ENCODE measurements at places on chromosomes 5 and 9.

GRCh38 chr9:112120439-112120925 is 54.6 kb downstream of the SUSD1 start:
- DNase-seq, result no peak

- peak; percentile 88 for DNase-seq
Observed at GRCh38 chr9:136631038-136632000, 31.4 kb upstream of the EGFL7 start.

- peak; percentile 26 for DNase-seq
Observed at GRCh38 chr5:161547738-161548486, 1.4 kb upstream of the GABRB2 start.

GRCh38 chr5:95379133-95379532 is 12.0 kb upstream of the FAM81B start:
- no peak for DNase-seq

- peak; percentile 30 for DNase-seq
Observed at GRCh38 chr5:176535664-176536131, 1.5 kb downstream of the RNF44 start.

DNA sequence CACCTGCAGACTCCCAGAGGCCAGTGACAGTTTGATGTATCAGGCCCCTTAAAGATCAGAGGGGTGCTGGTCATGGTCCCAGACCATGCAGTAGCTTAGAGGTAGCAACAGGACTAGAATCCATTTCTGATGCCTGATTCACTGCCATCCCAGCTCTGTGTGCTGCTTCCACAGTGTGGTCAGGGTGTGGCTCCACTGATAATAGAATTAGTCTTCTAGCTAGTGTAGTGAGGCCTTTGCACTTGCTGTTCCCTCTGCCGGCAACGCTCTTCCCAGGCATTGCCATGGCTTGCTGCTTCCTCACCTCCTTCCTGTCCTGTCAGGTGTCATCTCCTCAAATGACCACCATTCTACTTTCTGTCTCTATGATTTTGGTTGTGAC is 15.8 kb downstream of the PPARGC1B start:
- DNase-seq, result no peak

- peak; percentile 85 for DNase-seq
Observed at GRCh38 chr9:83708515-83709158, 879 bp upstream of the UBQLN1 start.

DNA sequence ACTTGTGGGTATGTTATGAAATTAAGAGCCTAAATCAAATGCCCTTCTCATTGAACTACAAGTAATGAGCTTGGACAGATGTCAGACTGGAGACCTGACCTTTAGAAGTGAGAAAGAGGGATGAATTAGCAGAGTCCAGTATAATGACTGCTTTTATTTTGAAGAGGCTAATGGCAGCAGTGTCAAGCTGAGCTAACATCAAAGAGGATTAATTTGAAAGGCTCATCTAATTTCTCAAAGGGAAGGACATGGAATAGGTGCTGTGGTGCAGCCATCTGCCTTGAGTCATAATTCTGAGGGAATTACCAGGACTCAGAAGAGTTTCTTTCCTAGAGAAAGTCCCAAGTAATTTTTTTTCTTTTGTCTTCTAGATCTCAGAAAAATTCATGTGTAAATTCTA is 57.6 kb downstream of the FAM81B start:
- no peak for DNase-seq

DNA sequence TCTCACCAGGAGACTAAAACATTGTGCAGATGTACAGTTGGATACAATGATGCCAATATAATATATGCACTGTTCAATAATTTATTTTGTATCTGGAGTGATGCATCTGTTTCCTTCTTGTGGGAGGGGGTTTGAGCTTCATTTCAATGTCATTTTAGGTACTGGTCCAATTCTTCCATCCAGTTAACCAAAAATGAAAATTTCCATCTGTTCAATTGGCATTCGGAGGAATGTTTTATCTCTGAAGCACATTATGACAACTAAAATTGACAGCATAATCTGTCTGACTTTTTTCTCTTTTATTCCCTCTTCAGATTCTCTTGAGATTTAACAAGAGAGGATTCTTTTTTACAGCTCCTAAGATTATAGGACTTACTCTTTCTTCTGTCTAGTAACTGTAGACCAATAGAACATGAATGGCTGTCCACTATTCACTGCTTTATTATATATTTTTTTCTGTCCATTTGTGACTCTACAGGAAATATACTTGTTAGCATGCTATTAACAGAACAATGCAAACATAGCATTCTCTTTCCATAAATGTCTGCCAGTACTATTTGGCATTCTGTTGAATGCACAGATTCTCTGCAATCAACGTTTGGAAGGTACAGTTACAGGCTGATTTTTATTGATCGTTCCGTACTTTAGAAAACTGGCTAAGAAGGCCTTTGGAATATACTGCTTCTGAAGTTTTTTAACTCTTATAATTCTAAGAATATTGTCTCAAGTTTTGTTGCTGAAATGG is 57.8 kb downstream of the NDUFAF2 start:
- DNase-seq, result no peak

GRCh38 chr9:116736399-116737151 is 49.5 kb downstream of the TRIM32 start:
- no peak for DNase-seq

- no peak for DNase-seq
Observed at GRCh38 chr9:131403493-131403773, 9.5 kb downstream of the PRRC2B start.

DNA sequence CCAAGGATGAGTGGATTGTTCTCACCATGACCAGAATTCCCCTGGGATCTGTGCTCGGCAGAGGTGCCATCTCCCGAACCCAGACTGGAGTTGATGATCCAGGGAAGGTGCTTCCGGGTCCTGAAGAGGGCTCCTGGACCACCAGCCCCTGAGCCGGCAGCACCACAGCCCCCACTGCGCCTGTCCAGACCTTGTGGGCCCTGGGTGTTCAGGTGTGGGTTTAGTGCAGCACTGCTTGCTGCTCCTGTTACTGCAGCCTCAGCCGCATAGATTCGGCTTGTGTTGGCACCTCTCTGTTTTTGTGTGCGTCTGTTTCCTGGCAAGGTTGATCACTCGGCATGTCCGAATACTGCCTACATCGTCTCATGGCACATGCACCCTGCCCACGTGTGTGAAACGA is 16.3 kb upstream of the NPM1 start:
- DNase-seq, result no peak

DNA sequence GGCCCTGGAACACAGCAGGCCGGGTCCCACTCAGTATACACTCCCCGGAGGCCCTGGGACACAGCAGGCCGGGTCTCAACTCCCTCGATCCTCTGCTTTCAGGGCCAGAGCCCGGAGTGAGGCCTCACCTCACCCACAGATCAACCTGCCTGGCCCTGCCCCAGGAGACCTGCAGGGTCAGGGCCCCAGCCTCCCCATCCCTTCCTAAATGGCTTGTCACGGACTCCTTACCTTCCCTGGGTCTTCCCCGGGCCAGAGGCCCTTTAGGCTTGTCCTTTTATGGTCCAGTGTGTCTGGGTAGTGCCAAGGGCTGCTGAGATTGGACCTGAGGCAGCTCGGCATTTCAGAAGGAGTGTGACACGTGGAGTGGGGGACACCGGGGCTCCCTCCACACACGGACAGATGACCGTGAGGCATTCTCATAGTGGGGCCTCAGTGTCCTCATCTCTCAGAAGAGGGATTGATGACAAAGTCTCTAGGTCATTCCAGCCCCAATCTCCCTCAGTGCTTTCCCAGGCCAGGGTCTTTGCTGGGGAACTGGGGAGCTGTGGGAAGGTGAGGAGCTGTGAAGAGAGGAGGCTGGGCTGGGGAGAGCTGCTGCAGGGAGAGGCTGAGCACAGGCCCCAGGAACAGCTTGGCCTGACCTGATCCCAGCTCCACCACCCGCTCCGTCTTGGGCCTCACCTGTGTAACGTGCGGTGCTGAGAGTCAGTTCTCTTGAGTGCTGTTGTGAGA is 18.0 kb upstream of the PLEKHG4B start:
- DNase-seq, result no peak

- DNase-seq, result no peak
Observed at GRCh38 chr5:58357121-58357520, 102.8 kb downstream of the PLK2 start.

DNA sequence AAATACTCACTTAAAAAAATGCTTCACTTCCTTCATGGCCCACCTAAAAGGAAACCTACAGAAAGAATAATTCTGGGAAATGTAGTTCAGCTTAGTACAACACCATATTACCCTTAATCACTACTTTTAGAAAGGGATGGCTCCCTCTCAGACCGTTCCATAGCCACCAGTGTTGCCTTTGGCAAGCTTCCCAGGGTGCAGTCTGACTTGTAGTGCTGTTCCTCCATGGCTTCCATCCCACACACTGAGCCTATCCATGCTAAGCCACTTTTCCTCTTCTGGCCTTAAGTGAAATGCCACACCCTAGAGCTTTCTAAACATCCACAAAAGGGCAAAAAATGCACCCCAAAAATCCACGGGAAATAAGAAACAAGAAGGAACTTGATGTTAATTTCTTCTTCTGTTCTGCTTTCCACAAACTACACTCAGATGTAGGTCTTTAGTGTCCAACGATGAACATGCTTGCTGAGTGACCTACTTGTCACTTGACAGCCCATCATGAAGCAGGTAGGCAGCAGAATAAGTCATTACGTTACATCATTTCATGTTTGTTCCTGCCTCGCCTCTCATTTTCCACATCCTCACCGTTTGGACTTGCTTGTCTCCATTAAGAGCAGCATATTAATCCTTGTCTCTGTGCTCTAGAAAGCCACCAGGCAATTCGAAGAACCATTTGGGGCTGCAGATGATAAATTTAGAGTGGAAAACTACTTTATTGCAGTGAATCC is 391.1 kb upstream of the GRAMD2B start:
- peak; percentile 73 for DNase-seq

GRCh38 chr9:72599874-72600534 is 78.6 kb downstream of the TMC1 start:
- DNase-seq, result no peak

- DNase-seq, result no peak
Observed at GRCh38 chr5:168291964-168292785, 730 bp downstream of the WWC1 start.

- no peak for DNase-seq
Observed at GRCh38 chr5:133744051-133744959, 132.0 kb upstream of the FSTL4 start.

- DNase-seq, result no peak
Observed at GRCh38 chr5:948472-949274, 56.0 kb downstream of the TRIP13 start.

DNA sequence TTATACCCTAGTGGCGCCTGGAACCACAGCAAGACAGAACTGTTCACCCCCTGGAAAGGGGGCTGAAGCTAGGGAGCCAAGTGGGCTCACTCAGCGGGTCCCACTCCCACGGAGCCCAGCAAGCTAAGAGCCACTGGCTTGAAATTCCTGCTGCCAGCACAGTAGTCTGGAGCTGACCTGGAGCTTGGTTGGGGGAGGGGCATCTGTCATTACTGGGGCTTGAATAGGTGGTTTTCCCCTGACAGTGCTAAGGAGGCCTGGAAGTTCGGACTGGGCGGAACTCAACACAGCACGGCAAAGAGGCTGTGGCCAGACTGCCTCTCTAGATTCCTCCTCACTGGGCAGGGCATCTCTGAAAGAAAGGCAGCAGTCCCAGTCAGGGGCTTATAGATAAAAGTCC is 19.5 kb downstream of the BTNL3 start:
- no peak for DNase-seq

DNA sequence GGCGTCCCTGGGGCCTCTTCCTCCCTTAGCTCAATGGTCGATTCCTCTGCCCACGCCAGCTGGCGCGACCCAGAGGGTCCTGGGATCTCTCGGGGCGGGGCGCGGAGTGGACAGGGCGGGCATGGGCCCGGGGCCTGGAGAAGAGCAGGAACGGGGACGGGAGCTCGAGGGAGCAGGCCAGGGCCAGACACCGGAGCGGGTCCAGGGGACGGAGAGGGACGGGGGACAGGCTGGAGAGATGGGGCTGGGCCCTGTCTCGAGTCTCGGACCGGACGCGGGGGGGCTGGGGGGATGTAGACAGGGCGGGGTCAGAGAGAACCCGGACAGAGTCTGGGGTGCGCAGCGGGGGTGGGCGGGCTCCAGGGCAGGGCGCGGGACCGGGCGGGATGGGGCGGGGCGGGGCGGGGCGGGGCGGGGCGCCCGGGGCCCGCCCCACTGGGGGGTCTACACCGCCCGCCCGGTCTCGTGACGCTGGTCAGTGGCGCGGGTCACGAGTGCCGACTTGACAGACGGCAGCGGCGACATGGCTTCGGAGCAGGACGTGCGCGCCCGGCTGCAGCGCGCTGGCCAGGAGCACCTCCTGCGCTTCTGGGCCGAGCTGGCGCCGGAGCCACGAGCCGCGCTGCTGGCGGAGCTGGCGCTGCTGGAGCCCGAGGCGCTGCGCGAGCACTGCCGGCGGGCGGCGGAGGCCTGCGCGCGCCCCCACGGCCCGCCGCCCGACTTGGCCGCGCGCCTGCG is at the start of gene UAP1L1:
TSS of gene UAP1L1 (plus strand) at position 508 of the 738 bp plus-strand sequence. CDS start at position 524, 16 bp downstream.
- DNase-seq, result peak; percentile 71

DNA sequence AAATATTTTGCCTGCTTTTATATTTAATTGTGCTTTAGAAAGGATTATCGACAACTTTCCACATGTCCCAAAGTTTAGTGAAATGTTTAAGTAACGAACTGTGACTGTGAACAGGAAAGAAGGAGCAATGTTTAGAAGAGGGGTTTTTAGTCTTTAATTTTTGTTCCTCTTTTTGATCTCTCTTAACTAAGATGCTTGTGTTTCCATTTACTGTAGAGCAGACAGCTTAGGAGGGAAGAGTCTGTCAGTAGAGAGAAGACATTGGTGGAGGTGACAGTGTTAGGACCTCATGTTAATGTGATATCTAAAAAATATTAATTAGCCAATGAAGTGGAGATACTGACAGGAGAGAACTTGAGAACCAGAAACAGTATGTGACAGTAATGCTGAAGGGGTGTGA is 92.2 kb downstream of the RASGRF2 start:
- DNase-seq, result no peak

- no peak for DNase-seq
Observed at GRCh38 chr9:129074106-129074505, 6.8 kb upstream of the DOLPP1 start.

- no peak for DNase-seq
Observed at GRCh38 chr9:106799152-106799551, 63.8 kb upstream of the ZNF462 start.

DNA sequence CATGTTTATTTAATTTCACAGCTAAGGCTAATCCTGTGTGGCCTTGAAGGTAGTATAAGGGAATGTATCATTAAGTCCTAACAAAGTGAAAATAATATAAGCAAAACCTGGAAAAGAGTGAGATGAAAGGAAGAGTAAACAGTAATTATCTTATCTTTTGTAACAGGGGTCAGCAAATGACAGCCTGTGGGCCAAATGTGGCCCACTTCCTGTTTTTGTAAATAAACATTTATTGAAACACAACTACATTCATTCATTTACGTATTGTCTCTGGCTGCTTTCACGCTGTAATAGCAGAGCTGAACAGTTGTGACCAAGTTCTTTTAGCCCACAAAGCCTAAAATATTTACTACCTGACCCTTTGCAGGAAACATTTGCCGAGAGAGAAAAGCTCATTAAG is 78.4 kb upstream of the HTR4 start:
- DNase-seq, result no peak
